Motor neuron (in vitro differentiated cells): ENCODE measurements at places on chromosomes 13 and 19. TPM values are rescaled to one million over a fixed set of nuclear protein-coding genes. Genes with fewer than 3 reads are reported as not detected.

DNA sequence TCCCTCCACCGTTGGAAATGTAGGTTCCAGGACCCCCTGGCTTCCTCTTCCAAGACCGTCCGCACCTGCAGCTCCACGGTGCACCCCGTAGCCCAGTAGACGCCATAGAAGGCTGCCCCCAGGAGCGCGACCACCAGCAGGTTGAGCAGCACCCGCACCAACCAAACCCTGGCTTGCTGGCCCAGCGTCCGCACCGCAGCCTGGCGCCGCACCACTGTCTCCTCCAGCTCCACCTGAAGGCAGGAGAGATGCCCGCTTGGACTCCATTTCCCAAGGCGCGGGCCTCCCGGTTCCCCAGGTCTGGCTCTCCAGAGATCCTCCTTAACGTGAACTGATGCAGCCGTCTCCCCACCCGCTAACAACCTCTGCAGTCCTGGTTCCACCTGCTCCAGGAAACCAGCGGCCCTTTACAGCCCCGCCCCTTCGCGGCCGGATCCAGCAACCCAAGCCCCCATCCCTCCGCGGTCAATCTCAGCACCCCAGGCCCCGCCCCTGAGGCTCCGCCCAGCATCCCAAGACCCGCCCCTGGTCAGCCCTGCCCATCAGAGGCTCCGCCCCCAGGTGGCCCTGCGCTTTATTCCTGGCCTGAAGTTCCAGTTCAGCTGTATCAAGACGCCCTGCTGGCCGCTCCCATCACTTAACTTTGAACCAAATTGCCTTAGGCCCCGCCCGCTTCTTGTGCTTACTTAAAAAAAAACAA lies 5.0 kb upstream of the LENG1 start:
- ATAC-seq: peak; percentile 22

- no peak for ATAC-seq
Observed at GRCh38 chr13:89687066-89687465, 1660.4 kb upstream of the MIR17HG start.

GRCh38 chr13:104949840-104950740 lies 1585.4 kb downstream of the EFNB2 start:
- no peak for ATAC-seq

- no peak for ATAC-seq
Observed at GRCh38 chr19:55071129-55071502, 4.6 kb upstream of the EPS8L1 start.

GRCh38 chr19:13914777-13915176 lies 8.8 kb downstream of the CC2D1A start:
- no peak for ATAC-seq

LHB gene
- total RNA-seq: 0.88 and 1.5 TPM in 2 replicates
